Hematopoietic multipotent progenitor cell treated with erythropoietin and hydrocortisone succinate and interleukin-3 and kit ligand, for 6 days (in vitro differentiated cells): ENCODE measurements at places on chromosomes 11 and 22.

GRCh38 chr22:43535336-43535735 is 123.5 kb downstream of the MPPED1 start:
- no peak for DNase-seq

DNA sequence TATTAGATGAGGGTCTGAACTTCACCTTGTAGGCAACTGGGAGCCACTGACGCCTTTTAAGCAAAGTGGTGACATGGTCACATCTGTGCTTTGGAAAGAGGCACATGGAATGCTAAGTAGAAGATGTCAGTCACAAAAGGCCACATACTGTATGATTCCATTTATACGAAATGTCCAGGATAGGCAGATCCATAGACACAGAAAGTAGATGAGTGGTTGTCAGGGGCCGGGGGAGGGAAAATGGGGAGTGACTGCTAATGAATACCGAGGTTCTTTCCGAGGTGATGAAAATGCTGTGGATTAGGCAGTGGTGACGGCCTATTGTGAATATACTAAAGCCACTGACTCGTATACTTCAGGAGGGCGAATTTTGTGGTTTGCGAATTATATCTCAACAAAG is 20.6 kb downstream of the NECTIN1 start:
- DNase-seq = no peak

- no peak for DNase-seq
Observed at GRCh38 chr11:27646051-27646818, 54.0 kb downstream of the BDNF start.

GRCh38 chr11:10588904-10589303 is 20.4 kb upstream of the LYVE1 start:
- DNase-seq = peak; percentile 76

- DNase-seq = no peak
Observed at GRCh38 chr11:35049859-35050531, 89.0 kb upstream of the CD44 start.

- no peak for DNase-seq
Observed at GRCh38 chr11:108672786-108673185, 7.9 kb downstream of the DDX10 start.

GRCh38 chr22:35315141-35315854 is 15.6 kb downstream of the TOM1 start:
- DNase-seq = no peak

DNA sequence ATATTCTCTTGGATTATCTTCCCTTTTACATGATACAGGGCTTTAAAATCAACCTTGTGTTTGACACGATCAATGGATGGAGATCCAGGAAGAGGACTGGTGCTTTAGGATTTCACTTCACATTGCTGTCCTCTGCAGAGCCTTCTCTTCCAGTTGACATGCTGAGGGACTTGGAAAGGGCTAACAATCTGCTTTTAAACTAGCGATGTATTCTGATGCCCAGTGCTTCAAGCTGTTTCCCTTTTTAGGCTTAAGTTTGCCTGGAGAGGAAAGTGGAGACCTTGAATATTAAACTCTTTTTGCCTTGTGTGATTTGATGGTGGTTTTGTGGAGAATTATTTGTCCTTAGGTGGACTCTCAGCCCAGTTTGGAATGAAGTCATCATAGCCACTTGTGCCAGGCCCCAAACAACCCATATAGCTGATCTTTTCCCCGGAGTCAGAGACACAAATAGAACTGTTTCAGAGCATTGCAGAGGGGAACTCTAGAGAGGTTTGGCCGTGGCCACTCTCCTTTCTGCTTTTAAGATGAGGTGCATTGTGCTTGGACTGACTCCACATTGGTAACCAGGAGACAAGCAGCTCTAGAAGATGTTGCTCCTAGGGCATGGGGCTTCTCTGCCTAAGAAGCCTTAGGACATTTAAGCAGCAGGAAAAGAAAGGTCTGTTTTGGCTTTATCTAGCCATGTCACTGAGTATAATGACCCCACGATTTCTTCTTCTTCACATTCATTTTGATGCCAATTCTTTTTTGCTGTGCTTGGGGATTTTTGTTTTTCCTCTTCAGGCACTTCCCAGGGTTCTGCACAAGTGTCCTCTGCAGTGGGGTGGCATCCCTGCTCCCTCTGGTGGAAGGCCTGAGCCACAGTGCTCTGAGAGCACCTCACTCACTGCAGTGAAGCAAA is 152.8 kb downstream of the NCAM1 start:
- peak; percentile 36 for DNase-seq

GRCh38 chr11:103546236-103546635 is 437.0 kb downstream of the DYNC2H1 start:
- DNase-seq = no peak

GRCh38 chr11:118522571-118523072 is 4.7 kb upstream of the TTC36 start:
- DNase-seq = peak; percentile 32

- peak; percentile 13 for DNase-seq
Observed at GRCh38 chr11:46159680-46160079, 38.4 kb upstream of the PHF21A start.

- DNase-seq = no peak
Observed at GRCh38 chr11:76610871-76611475, 59.6 kb downstream of the LRRC32 start.

DNA sequence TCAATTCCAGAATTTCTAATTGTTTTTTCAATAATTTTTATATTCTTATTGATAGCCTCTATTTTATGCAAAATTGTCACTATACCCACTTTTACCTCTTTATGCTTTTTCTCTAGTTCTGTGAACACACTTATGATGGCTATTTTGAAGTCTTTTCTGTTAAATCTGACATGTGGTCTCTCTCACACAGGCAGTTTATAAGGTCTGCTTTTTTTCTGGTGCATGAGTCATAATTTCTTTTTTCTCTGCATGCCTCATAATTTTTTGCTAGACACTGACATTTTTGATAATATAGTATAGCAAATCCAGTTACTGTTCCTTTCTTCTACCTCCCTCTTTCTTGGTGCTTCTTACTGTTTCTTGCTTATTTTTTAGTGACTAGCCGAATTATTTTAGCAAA is 36.0 kb downstream of the ZBTB44 start:
- DNase-seq = peak; percentile 21

DNA sequence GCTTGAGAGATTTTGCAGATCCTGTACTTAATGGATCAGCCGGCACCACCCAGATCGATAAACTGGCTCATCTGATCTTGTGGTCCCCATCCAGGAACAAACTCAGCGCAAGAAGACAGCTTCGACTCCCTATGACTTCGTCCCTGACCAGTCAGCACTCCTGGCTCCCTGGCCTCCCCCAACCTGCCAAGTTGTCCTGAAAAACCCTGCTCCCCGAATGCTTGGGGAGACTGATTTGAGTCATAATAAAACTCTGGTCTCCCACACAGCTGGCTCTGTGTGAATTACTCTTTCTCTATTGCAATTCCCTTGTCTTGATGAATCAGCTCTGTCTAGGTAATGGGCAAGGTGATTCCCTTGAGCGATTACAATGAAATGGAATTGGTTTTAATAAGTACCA is 29.5 kb downstream of the OR2AG2 start:
- DNase-seq = no peak

- no peak for DNase-seq
Observed at GRCh38 chr22:31707519-31707918, 42.4 kb downstream of the PRR14L start.

DNA sequence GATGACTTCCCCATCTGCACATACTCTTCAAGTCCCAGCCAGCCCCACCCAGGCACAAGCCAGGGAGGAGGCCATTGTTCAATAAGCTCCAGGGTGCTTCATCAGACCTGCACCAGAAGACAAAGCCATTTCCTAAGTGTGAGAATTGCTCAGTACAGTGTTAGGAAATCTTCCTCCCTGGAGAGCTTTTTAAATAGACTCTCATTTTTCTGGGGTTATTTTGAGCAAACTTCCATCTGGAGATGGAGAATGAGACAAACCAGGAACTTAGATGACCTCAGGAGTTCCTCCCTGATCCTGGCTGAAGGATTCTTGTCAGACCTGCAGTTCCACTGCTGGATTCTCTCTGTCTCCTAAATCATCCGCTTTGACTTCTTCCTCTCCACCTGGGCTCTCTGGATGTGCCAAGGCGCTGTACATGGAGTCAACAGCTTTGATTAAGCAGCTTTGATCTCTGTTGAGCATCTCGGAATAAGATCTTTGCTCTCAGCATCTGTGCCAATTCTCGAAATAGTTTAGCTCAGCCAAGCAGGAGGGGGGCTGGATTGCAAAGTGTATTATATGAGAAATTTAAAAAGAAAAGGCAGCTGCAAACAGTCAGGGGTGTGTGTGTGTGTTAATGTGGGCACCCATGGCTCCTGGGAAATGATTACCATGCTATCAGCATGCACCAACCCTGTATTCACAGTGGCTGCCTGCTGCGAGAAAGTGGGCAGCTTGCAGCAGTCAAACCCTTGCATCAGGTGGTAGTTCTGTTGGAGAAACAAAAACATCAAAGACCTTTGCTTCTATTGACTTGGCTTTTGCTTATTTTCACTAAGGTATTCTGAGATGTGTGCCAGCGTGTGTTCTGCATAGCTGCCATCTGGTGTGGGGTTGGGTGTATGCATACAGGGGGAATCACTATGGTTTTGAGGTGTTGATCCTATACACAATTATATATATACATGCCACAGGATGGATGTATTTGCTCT is 70.2 kb upstream of the NAV2 start:
- DNase-seq = no peak

GRCh38 chr22:43853328-43853931 is 8.9 kb downstream of the SULT4A1 start:
- DNase-seq = peak; percentile 22

- DNase-seq = no peak
Observed at GRCh38 chr22:27719036-27719347, 82.6 kb downstream of the MN1 start.

GRCh38 chr11:13291361-13291760 is 13.8 kb downstream of the BMAL1 start:
- DNase-seq = no peak

DNA sequence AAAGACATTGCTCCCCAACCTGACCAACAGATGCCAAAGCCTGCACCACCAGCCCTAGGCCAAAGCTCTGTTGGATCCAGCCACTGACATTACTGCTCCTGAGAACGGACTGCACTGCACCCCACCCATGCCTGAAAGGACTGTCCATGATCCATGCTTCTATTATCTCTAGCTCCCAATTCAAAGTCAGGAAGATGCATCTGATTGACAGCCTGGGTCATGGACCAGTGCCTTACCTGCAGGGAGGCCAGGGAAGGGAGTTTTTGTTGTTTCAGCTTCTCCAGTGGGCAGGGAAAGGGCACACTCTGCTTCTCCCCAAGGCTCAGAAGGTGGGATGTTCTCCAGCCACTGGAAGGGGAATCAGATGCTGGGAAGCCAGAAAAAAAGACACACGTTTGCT is 4.8 kb upstream of the PRDM11 start:
- no peak for DNase-seq

DNA sequence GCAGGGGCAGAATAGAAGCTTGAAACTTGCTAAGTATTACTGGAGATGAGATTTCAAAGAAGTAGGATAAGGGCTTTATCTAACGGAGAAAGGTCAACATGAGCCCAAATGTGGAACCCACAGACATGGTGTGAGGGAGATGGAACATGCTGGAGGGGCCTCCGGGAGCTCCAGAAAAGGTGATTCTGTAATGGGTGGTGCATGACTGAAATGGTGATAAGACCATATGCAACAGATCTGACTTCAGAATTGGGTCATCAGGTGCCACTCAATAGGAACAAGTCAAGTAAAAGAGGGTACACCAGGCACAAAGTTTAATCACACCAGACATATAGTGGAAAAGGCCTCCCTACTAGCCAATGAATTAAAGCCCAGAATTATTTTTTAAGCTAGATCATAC is 7.9 kb upstream of the CEP295 start:
- DNase-seq = no peak

DNA sequence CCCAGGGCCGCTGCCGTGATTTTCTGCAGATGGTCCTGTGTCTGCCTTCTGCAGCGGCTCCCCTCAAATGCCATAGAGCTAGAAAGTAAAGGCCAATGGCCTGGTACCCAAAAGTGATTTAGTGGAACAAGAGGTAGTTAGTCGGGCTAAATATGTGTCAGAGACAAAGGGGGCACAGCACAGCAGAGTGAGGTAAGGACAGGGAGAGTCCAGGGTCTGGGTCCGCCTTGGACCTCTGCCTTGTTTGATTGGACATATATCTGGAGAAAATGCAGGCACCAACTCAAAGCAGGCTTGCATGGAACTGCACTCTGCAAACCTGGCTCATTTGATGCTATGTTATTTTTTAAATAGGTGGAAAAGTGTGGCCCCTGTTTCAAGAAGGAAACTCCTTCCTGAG is 249.6 kb upstream of the B3GAT1 start:
- no peak for DNase-seq

DNA sequence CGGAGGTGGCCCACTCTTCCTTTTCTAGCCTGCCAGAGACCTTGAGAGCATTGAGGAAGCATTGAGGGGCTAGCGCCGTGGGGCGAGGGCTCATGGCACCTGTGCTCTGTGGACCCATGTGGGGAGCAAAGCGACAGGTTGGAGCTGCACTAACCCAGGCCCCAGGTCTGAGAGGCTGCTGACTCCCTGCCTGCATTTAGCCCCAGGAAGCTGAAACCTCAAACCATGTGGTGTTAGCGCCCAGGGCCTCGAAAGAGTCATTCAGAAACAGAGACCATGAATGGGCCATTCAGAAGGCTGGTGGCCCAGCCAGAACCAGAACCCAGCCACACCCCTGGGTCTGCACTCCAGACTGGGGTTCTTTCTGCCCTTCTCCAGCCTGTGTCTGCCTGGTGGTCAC is 88.6 kb downstream of the BCR start:
- no peak for DNase-seq

- no peak for DNase-seq
Observed at GRCh38 chr11:77127920-77128691, at the start of gene MYO7A. TSS of gene MYO7A (plus strand) at chr11:77128246. CDS start at chr11:77130635, 2,389 bp downstream.

DNA sequence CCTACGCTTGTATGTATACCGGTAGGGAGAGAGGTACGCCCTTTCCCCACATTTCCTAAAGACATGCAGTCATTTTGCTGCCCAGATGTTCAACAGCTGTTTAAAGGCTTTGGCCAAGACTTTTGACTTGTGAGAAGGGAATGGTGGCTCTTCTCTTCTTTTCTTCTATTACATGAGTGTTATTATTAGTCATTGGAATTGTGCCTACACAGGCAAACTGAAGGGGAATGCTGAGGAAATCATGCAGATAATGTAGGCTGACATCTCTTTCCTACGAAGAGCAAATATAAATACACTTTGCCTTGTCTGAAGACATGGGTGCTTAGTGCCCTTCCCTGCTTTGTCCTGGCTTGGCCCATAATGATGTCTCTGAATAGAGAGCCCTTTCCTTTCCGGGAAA is 194.3 kb upstream of the NARS2 start:
- DNase-seq = no peak

- DNase-seq = no peak
Observed at GRCh38 chr22:35524966-35525686, 15.5 kb upstream of the RASD2 start.

DNA sequence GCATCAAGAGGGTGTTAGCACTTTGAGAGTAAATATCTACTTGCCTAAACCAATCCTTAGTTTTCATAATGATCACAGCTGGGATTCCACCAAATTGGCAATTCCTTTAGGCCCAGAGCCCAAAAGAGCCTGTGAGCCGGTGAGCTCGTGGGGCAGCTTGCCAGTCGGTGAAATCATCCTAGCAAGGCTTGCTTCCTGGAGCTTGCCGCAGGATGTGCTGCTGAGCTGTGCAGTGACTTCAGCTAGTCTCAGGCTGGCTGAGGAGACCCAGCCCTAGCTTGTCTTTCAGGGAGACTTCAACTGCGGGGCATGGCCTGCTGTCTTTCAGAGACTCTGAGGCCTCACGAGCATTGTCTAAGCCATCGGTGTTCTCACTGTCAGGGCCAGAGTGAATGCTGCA is 73.6 kb upstream of the SUSD2 start:
- no peak for DNase-seq
